CD4-positive, alpha-beta T cell (primary cell): ENCODE measurements at places on chromosomes 1 and 21. TPM values are rescaled to one million over a fixed set of nuclear protein-coding genes. Genes with fewer than 3 reads are reported as not detected.

GRCh38 chr1:205528446-205528886 lies 24.0 kb downstream of the CDK18 start:
- DNase-seq, result no peak

DNA sequence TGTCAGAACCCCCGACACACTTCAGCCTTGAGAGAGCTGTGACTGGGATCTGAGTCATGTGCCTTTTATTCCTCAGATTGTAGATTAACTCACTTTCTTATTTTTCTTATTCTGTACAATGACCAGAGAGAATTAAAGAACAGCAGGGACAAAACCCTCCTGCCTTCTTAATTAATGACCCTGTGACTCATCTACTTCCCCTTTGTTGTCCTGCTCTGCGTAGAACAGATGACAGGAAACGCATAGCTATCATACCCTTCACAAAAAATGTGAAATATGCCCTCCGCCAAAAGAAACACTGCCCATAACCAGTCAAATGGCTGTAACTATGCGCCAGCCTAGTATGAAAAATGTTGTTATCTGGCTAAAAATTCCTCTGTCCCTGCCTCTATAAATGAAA lies 9.1 kb upstream of the PADI2 start:
- no peak for DNase-seq

DNA sequence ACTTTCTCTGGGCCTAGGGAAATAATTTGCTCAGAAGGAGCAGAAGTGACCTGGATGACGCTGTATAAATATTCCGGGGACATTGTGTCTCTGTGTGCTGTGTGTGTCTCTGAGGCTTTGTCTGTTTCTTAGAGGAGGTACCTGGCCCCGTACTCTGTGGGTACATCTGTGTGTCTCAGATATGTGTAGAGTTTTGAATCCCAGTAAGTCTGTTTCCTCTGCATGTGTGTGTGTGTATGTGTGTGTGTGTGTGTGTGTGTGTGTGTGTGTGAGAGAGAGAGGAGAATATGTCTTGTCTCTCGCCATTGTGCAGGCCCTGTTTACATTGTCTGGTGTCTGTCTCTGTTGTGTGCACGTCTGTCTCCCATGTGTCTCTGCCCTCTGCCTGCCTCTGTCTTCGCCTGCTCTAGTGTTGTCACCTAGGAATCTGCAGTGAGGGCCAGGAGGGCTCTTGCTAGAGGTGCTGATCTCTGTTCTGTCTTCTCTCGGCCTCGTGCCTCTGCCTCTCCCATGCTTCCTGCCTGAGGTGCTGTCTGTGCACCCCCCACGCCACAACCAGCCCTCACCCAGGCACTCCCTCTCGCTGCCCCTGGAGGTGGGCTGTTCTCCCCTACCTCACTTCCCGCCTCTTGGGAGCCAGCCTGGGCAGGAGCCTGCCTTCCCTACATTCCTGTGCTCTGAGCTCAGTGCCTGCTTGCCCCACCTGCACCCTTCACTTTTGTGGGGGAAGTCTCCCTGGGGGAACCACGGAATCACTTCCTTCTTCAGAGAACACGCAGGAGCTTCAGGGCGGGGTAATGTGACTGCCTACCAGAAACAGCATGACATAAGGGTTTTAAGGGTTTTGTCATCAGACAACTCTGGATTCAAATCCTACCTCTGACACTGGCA lies 5.9 kb downstream of the MAP7D1 start:
- peak; percentile 45 for DNase-seq

- no peak for DNase-seq
Measured at GRCh38 chr1:200364091-200364759, 45.6 kb downstream of the ZNF281 start.

GRCh38 chr1:44909901-44910544 lies 67.0 kb upstream of the PTCH2 start:
- DNase-seq, result no peak

DNA sequence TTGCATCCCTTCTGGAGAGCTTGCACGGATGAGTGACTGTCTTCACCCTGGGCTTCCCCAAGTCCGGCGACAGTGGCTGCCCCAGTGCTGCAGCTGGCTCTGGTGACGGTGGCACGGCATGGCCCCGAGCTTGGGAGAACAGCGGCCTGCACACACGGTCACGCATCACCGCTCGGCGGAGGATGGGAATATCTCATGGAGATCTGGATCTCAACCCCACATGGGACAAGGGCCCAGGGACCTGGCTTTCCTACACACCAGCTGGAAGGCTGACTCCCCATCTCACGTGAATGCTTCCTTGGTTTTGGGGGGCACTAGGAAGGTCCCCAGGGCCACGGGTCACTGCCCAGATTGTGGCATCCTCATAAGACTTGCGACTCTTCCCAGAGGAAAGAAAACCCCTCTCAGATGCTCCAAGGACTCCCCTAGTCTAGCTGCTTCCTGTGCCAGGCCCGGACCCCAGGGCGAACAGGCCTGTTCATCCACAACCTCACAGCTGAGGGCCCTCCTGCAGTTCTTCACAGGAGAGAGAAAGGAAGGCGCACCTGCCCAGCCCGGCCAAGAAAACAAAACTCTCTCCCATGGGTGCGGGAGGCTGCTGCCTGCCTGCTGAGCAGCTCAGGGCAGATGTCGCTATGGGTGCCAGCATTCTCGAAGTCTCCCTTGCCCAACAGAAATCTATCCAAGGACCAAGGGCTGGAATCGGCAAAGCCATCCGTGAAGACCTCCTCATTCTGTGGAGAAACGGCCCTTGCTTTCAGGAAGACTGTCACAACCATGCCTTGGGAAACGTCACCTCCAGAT lies 9.9 kb downstream of the CFAP410 start:
- DNase-seq, result no peak

DNA sequence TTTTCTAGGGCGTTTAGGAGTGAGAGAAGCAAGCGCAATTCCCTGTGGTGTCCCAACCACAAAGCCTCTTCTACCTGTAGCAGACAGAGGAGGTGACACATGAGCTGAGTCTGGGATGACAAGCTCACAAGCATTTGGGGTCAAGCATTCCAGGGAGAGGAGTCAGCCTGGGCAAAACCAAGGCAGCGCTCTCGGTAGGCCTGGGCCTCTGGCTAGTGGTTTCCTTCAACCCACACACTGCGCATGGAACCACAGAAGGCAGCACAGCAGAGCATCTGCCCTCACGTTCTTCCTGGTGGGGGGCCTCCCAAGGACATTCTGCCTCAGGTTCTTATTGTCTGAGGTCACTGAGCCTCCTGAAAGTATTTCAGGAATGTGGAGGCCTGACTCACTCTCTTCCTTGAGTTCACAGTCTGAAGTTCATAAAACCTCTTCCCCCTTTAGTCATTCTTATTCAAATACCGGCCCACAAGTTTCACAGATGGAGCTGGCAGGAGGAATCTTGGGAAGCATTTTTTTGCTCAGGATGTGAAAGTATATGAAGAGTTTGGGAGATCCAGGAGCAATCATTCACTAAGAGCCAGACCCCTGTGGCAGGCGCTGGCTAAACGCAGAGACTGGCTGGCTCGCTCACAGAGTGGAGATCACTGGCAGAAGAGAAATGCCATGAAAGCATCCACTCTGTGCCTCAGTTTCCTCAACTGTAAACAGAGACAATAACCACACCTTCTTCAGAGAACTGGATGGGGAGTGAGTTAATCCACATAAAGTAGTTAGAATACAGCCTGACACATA lies 26.8 kb downstream of the CCN1 start:
- DNase-seq, result no peak

GRCh38 chr1:232579958-232580941 lies 49.7 kb downstream of the SIPA1L2 start:
- DNase-seq, result no peak

- no peak for DNase-seq
Measured at GRCh38 chr1:207654320-207654719, 9.4 kb downstream of the CR1L start.

GRCh38 chr1:21361506-21361905 lies 71.2 kb upstream of the ECE1 start:
- no peak for DNase-seq

Gene TESK2
- total RNA-seq, result 3.4 TPM

Gene DNAJC28
- total RNA-seq, result not detected

Gene NAXE
- 27.8 TPM for total RNA-seq

Gene CYP2J2
- total RNA-seq, result 0.28 TPM
